ENCODE measurements at places on chromosomes 6 and 20.
A peak's percentile ranks its signal among the peaks of the same experiment; 100 is the strongest.

DNA sequence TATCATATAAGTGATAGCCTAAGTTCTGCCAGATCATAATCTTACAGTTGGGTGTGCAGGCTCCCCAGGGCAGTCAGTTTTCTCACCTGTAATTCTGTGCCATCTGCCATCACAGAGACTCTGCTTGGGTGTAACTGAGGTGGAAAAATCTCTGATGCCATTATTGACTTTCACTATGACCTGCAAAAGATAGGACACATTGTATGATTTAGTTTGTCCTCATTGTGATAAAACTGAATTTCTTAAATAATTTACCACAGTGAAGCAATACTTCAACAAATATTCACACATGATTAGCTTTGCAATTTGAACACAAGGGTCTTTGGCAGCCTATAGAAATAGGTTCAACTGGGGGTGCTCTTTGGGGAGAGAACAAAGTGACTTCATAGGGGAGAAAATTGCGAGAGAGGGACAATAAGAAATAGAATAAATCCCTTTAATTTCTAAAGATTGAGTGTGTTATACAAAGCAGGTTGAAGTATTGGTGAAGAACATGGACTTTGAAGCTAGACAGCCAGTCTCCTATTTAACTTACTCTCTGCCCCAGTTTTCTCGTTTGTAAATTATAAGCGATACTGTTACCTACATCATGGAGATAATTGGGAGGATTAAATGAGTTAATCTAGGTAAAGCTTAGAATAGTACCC lies 27.3 kb downstream of the FAM229B start:
- no peak for DNase-seq

- no peak for DNase-seq
Observed at GRCh38 chr6:16602035-16602434, 159.2 kb downstream of the ATXN1 start.

GRCh38 chr20:49366687-49367086 lies 88.8 kb upstream of the ZNFX1 start:
- DNase-seq, result no peak

DNA sequence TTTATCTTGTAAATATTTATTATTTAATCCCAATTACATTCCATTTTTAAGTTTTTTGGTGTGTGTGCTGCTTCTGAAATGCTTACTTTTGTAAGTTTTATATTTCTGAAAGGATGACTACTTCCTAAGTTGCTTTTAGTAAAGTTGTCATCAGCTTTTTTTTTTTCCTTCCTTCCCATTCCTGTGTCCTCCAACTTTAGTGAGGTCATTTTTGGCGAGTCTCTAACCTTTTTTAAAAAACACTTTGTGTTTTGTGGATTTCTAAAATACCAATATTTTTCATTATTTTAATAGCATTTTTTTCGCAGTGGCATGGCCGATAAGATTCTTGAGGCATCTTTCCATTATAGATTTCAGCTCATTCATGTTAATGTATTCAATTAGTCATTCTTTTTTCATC lies 30.9 kb downstream of the FIG4 start:
- no peak for DNase-seq

GRCh38 chr6:131937226-131937625 lies 13.9 kb downstream of the CCN2 start:
- DNase-seq, result peak; percentile 65

GRCh38 chr6:66851930-66852329 lies 1144.9 kb upstream of the EYS start:
- DNase-seq, result no peak

GRCh38 chr20:63895952-63896263 lies 982 bp downstream of the DNAJC5 start:
- no peak for DNase-seq

- no peak for DNase-seq
Observed at GRCh38 chr6:83367104-83367503, 63.7 kb downstream of the ME1 start.

GRCh38 chr6:14758421-14759081 lies 487.3 kb upstream of the JARID2 start:
- no peak for DNase-seq

DNA sequence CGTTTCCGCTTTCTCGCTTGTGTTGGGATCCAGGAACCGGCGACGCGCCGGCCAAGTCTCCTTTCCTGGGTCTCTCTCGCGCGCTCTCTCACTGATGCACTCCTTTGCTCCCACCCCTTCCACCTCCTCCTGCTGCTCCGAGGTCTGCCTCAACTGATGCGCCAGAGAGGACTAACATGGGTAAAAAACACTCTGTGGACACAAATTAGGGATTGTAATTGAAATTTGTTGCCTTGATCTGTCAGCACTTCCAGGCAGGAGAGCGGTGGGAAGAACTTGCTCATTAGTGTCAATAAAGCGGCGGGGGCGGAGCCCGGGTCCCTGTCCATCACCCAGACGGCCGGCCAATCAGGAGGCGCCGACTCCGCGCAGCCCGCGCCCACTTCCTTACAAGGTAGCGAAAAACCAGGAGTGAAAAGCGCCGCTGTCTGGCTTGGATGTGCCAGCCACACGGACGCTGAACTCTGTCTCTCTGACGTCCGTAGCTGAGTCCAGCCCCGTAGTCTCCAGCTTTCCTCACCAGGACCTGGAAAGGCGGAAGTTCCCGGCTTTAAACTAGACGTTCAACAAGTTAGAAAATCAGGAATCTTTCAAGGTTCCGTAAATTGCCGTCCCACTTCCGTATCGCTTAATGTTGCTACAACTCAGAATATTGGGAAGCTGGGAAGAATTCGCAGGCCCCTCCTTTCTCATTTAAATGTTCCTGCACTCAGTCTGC lies at the start of gene TBX18:
TSS of gene TBX18 (minus strand) at position 267 of the 718 bp plus-strand sequence. CDS start 417 bp downstream, outside the sequence.
- peak; percentile 95 for DNase-seq
